ENCODE measurements at places on chromosomes 7 and 10.

DNA sequence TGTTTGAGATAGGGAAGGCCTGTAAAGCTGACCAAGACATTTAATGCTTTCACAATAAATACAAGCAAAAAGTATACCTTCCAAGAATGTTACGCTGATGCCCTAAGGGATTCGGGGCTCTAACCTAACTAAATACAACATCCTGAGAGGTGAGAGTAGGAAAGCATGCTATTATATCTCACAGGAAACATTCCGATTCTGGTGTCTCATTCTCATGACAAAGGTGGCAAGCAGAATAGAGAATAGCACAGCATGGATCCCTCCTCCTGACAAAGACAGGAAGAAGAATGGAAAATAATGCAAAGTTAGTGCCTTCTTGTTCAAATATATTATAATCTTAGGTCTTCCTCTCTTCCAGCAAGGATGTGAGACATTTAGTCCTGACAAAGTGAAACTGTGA is 504.3 kb downstream of the TFEC start:
- no peaks in the 10 kb centered on the region for H3K27me3 ChIP-seq
- H3K4me1 ChIP-seq = no peaks in the 10 kb centered on the region
- no peak overlapping the region for H3K4me3 ChIP-seq
- no peak overlapping the region for H3K27ac ChIP-seq

GRCh38 chr7:151062399-151063211 is 3.2 kb downstream of the SLC4A2 start:
- peak overlapping the region; percentile 57 for H3K4me3 ChIP-seq
- no peaks in the 10 kb centered on the region for H3K27me3 ChIP-seq
- H3K27ac ChIP-seq = peak overlapping the region; percentile 98
- peaks cover 54% of the 10 kb centered on the region for H3K4me1 ChIP-seq

DNA sequence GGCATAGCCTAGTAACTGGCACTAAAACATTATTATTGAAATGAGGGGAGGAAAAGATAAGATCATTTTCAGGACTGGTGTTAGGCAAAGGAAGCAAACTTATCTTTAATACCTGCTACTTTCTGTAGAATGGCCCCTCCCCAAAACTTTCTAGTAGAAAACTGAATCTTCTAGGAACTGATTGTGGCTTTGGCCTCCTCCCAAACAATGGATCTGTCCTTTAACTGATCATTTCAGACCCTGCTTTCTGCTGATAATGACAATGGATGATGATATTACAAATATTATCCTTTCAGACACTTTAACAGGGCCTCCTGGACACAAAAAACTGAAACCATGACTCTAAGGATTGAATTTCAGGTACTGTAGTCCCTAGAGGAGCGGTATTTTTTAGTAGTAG is 55.1 kb downstream of the EZH2 start:
- peaks cover 8% of the 10 kb centered on the region for H3K36me3 ChIP-seq
- H3K27ac ChIP-seq = no peak overlapping the region
- no peak overlapping the region for H3K4me3 ChIP-seq
- H3K27me3 ChIP-seq = no peaks in the 10 kb centered on the region
- H3K4me1 ChIP-seq = no peaks in the 10 kb centered on the region

GRCh38 chr7:67637023-67637358 is 640.4 kb downstream of the TYW1 start:
- H3K27me3 ChIP-seq = peaks cover 3% of the 10 kb centered on the region
- H3K4me1 ChIP-seq = no peaks in the 10 kb centered on the region
- no peaks in the 10 kb centered on the region for H3K36me3 ChIP-seq
- DNase-seq = no peak
- no peak overlapping the region for H3K27ac ChIP-seq

DNA sequence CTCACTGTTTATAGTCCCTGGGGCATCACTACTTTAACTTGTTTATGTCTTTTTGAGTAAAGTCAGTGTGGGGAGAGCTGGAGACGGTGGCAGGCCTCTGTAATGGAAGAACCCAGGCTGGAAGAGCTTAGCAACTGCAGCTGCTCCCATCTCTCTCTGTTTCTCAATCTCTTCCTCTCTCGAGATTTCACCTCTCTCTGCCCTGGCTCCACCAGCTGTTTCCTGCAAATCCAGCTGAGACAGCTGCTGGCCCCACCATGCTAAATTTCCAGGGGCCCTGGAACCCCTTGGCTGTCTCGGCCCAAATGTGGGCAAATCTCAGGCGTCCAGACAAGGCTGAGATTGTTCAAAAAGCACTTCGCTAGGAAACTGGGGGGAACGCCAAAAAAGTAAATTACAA is 25.8 kb upstream of the SLF2 start:
- H3K27ac ChIP-seq = no peak overlapping the region
- peak; percentile 74 for DNase-seq
- H3K4me1 ChIP-seq = peaks cover 6% of the 10 kb centered on the region
- H3K27me3 ChIP-seq = no peaks in the 10 kb centered on the region

GRCh38 chr7:94170836-94171235 is 166.7 kb upstream of the BET1 start:
- no peaks in the 10 kb centered on the region for H3K36me3 ChIP-seq
- no peak for DNase-seq
- no peak overlapping the region for H3K27ac ChIP-seq
- no peak overlapping the region for H3K4me3 ChIP-seq
- H3K27me3 ChIP-seq = no peaks in the 10 kb centered on the region

GRCh38 chr10:6648894-6649720 is 69.0 kb upstream of the PRKCQ start:
- H3K27me3 ChIP-seq = no peaks in the 10 kb centered on the region
- H3K27ac ChIP-seq = no peak overlapping the region
- H3K4me1 ChIP-seq = no peaks in the 10 kb centered on the region
- no peak for DNase-seq

- no peaks in the 10 kb centered on the region for H3K27me3 ChIP-seq
- no peak overlapping the region for H3K4me3 ChIP-seq
- DNase-seq = no peak
Measured at GRCh38 chr10:131703941-131704340, 196.9 kb upstream of the PPP2R2D start.

DNA sequence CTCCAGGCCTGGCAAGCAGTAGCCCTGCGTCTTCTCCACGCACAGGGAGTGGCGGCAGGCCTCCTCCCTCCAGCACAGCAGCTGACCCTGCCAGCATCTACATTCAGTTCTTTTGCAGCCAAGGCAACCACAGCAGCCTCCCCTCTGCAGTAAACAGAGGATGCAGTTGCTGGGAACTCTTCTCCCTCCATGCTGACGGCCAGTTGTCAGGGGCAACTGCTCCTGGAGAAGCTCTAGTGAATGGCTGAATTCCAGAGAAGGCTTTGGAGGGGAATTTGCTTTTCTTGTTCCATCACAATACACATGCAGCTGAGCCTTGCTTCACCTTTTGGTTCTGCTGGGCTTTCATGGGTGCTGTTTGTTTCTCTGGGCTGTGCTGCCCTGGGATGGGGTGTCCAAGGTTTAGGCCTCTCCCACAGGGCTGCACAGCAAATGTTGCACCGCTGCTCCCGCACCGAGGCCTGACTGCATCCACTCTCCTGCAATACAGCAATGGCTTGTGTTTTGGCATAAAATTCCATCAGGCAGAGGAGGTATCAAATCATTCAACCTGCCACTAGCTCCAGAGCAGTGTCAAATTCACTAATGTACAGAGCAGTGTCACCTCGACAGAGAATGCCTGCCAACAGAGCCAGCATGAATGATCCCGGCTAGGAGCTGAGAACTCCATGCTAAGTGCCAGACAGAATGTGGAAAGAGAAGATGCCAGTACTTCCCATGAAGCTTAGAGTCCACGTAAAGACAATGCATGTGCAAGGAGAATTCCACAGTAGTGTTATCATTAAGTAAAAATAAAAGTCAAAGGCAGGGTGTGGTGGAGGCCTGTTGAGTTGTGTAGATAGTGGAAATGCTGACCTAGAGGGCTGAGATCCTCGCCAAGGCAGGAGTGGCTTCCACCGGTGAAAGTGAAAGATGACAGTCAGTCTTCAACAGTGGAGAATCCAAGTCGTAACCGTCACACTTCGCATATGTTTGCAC is 399.6 kb downstream of the DPP6 start:
- no peaks in the 10 kb centered on the region for H3K4me1 ChIP-seq
- H3K36me3 ChIP-seq = no peaks in the 10 kb centered on the region
- H3K4me3 ChIP-seq = no peak overlapping the region
- no peak overlapping the region for H3K27ac ChIP-seq
- no peak for DNase-seq

GRCh38 chr10:74875966-74876365 is 49.6 kb downstream of the KAT6B start:
- no peaks in the 10 kb centered on the region for H3K36me3 ChIP-seq
- H3K27me3 ChIP-seq = no peaks in the 10 kb centered on the region
- no peak overlapping the region for H3K27ac ChIP-seq
- H3K4me3 ChIP-seq = no peak overlapping the region
- H3K4me1 ChIP-seq = no peaks in the 10 kb centered on the region
- DNase-seq = no peak

DNA sequence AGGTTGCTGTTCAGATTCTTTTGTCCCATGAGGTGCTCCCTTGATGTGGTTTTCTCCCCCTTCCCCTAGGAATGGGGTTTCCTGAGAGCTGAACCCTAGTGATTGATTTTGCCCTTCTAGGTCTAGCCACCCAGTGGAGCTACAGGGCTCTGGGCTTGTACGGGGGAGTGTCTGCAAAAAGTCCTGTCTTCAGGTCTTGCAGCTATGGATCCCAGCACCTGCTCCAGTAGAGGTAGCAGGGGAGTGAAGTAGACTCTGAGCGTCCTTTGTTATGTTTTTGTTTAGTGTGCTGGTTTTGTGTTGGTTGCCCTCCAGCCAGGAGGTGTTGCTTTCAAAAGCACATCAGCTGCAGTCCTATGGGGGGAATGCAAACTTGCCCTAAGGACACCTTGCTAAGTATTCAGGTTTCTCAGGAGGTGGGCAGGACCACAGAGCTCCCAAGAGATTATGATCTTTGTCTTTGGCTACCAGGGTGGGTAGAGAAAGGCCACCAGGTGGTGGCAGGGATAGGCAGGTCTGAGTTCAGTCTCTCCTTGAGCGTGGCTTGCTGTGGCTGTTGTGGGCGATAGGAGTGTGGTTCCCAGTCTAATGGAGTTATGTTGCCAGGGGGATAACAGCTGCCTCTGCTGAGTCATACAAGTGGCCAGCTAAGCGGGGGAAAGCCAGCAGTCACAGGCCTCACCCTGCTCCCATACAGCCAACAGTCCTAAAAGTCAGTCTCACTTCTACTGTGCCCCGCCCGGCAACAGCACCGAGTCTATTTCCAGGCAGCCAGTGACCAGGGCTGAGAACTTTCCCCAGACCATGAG is 92.4 kb upstream of the JCAD start:
- no peak overlapping the region for H3K4me3 ChIP-seq
- peaks cover 7% of the 10 kb centered on the region for H3K4me1 ChIP-seq
- no peaks in the 10 kb centered on the region for H3K27me3 ChIP-seq
- H3K27ac ChIP-seq = no peak overlapping the region

DNA sequence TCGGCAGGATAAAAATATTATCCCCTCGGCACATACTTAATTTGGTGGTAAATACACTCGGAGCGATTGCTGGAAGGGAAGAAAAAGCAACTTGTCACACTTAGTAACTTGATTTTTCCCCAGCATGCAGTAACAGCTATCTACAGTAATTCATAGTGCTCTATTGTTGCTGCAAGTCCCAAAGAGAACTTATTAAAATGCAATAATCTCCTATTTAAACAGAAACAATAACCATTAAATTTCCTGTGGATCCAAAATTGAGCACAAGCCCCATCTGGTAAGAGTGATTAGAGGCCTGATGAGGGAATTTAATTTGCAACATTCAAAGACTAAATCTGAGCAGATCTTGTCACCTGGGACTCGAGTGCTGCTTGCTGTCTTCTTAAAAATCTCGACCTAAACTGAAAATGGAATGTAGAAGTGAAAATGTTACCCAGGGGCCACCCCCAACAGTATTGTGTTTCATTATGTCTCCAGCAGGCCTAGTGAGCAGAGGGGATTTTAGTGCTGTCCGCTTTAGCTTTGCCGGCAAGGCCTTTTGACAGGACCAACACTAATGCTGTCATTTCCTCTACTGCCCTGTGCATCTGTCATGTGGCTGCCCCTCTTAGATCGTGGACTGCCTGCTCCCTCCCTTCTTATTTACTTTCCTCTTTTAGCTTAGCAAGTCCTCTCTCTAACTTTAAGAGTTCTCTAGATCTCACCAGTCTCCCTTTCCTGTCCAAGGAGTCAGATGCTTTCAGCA is 639.7 kb downstream of the AUTS2 start:
- DNase-seq = no peak
- H3K27ac ChIP-seq = no peak overlapping the region
- H3K4me1 ChIP-seq = no peaks in the 10 kb centered on the region
- H3K4me3 ChIP-seq = no peak overlapping the region

- H3K36me3 ChIP-seq = no peaks in the 10 kb centered on the region
- no peak overlapping the region for H3K4me3 ChIP-seq
- DNase-seq = no peak
- H3K4me1 ChIP-seq = no peaks in the 10 kb centered on the region
Measured at GRCh38 chr10:128298587-128298986, 172.4 kb upstream of the MKI67 start.

DNA sequence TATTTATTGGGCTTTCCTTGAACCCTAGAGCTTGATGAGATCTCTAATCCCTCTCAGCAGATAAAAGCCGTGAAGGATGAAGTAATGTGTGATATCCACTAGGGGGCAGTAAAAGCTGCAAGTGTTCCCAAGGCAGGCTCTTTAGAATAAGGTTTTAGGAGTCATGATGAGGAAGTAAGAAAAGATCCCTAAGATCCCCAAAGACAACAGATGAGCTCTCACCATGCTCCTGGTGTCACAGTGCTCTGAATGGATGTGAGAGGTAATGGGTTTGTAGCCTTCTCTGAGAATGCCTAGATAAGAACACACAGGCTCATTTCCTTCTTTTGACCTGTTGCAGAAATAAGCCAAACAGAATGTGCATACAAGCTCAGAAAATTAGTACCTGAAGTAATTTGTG is 70.4 kb upstream of the ITPRID1 start:
- H3K27me3 ChIP-seq = peaks cover 12% of the 10 kb centered on the region
- no peak overlapping the region for H3K27ac ChIP-seq
- H3K4me3 ChIP-seq = no peak overlapping the region

DNA sequence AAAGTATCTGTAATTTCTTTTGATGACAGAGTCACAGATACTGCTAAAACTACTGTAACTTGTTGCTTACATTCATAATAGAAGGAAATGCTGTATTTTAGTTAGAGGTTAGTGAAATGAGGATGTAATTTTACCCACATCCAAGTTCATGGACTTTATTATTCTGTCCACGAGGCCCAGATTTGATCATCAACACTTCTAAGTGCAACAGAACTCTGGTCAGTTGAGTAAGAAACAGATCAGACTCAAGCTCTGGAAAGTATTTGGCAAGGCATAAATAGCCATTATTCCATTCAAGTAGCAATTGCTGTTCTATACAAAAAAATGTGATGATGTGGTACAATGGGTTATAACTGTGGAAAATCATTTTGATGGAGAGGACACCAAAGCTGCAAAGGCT is 22.3 kb downstream of the ACADSB start:
- no peak for DNase-seq
- no peaks in the 10 kb centered on the region for H3K27me3 ChIP-seq
- H3K4me3 ChIP-seq = no peak overlapping the region
- H3K4me1 ChIP-seq = no peaks in the 10 kb centered on the region

DNA sequence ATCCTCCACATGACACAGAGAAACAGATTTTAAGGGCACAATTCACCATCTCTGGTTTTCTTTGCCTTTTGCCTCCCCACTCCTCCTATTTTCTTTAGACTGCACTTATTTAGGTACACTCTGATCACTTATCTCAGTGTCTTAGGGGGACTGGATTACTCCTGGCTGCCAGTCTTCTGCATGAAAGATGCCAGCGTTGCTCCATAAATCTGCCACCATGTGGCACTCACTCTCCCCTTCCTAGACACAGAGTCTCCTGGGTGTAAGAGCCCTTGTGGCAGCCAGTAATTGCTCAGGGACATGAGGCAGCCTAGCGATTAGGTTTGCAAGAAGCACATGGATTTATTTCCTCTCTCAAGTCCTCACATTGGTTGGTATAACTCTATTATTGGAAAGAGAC is 34.5 kb upstream of the RBM20 start:
- H3K27ac ChIP-seq = no peak overlapping the region
- H3K4me1 ChIP-seq = no peaks in the 10 kb centered on the region
- DNase-seq = no peak
- H3K36me3 ChIP-seq = peaks cover 2% of the 10 kb centered on the region
- no peak overlapping the region for H3K4me3 ChIP-seq
